ENCODE measurements at places on chromosomes 2 and 18.

DNA sequence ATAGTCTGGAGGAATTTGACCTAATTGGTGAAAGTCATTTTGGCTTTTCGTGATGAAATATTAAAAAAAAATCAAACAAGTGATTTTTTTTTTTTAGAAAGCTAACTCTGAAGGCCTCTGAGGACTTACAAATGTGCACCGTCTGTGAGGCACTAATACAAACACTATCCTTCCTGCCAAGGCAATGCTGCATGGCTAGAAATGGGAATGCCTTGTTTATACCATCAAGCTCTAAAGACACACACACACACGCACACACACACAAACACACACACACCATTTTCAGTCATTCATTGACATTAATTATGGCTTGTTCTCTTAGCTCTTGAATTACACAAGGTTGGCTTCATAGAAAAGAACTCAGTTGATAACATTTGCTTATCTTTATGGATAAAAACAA is 1242.0 kb upstream of the ACVR2A start:
- no peak for DNase-seq

DNA sequence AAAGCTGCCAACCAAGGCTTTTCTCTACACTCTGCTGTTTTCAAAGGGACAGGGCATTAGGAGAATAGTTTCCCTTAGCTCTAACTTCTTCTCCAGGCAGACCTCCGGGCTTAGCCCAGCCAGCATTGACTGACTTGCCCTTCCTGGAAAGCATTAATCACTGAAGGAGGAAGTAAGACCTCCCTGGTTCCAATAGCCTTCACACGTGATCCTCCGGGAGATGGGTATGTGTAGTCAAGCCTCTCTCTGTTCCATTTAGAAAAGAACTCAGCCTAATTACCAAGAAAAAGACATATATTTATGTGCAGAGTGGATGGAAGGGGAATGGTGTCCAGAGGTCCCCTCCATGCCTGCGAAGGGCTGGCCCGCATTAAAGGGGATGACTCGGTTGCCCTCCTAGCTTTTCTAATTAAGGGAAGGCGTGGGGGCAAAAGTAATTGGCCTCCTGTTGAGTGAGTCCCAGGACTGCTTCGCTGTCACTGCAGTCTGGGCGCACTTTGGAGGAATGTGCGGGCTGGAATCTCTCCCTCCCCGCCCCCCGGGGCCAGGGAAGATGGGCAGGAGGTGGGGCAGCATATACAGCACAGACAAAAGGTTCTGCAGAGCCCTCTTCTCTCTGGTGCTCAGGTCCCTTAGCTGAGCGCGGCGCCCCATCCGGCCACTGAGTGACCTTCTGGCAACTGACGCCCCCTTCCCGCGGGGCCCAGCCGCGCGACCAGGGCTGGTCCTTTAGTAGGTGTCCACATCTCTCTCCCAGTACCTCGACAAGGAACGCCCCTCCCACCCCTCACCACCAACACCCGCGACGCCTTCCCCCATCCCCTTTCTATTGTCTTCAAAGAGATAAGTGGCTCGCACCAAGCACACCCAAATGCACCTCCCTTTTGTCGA is 686.0 kb downstream of the NRXN1 start:
- no peak for DNase-seq

DNA sequence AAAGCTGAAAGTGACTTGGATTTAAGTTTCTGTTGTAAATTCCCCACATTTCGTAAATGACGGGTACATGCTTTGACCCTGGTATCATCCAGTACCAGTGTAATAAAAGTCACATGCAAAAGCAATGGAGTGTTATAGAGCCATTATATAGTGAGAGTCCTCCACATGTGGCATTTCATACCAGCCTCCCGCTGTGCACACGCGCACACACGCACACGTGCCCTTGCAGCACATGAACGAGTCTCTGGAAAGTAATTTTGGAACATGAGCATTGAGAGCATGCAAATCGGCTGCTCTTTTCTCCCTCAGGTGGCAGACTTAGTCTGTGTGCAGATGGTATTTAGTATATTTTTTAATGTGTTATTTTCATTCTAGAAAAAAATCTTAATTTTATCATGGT is 198.1 kb downstream of the ZNF407 start:
- no peak for DNase-seq

DNA sequence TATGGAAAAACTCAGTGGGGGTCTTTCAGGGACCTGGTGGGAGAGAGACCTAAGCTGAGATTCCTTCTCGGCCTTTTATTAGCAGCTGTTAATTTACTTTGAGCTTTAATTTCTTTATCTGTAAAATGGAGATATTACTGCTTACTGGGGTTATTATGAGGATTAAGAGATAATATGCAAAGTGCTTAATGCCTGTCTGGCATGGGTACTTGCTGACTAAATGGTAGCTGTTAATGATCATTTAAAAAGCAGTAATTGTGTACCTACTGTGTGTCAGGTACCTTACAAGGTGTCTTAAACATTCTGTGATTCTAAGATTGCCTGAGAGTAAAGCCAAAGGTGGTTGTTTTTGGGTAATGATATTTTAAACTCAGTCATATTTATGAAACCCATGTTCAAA is 2.6 kb downstream of the ITGA6 start:
- no peak for DNase-seq

All from C1 segment of cervical spinal cord (tissue), 14 donors.